ENCODE measurements at places on chromosomes 1 and 21.

- DNase-seq: no peak
Observed at GRCh38 chr1:17222557-17222956, 17.6 kb downstream of the PADI1 start.

GRCh38 chr1:158932171-158932570, 819 bp downstream of the PYHIN1 start:
- no peak for DNase-seq

- no peak for DNase-seq
Observed at GRCh38 chr1:202623075-202623474, 87.2 kb downstream of the SYT2 start.

GRCh38 chr1:31583082-31583994, 7.0 kb downstream of the TINAGL1 start:
- no peak for DNase-seq

DNA sequence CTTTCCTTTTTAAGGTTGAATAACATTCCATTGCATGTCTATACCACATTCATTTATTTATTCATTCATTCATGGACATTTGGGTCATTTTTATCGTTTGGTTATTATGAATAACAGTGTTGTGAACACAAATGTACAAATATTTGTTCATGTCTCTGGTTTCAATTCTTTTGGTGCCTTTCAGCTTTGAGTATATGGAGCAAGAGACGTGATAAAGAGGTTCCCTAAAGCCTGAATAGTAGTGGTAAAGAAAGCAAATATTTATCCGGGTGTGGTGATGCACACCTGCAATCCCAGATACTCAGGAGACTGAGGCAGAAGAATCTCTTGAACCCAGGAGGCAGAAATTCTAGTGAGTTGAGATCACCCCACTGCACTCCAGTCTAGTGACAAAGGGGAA, 5.3 kb upstream of the RLF start:
- DNase-seq: no peak

DNA sequence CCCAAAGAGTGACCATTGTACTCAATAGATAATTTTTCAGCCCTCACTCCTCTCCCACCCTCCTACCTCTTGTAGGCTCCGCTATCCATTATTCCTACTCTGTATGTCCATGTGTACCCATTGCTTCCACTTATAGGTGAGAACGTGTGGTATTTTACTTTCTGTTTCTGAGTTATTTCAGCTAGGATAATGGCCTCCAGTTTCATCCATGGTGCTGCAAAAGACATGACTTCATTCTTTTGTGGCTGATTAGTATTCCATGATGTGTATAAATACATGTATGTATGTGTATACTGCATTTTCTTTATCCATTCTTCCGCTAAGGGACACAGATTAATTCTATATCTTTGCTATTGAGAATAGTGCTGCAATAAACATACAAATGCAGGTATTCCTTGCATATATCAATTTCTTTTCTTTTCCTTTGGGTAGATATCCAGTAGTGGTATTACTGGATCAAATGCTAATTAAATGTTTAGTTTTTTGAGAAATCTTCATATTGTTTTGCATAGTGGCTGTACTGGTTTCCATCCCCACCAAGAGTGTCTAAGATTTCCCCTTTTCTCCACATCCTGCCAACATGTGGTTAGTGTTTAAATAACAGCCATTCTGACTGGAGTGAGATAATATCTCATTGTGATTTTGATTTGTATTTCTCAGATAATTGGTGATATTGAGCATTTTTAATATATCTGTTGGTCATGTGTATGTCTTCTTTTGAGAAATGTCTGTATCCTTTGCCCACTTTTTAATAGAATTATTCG, 4.9 kb downstream of the LY9 start:
- no peak for DNase-seq

- no peak for DNase-seq
Observed at GRCh38 chr1:59592924-59593323, 221.8 kb upstream of the HOOK1 start.

GRCh38 chr1:234647245-234647644, 37.3 kb upstream of the IRF2BP2 start:
- no peak for DNase-seq
